NCI-H226 (cell line): ENCODE measurements at places on chromosomes 12 and 14.

DNA sequence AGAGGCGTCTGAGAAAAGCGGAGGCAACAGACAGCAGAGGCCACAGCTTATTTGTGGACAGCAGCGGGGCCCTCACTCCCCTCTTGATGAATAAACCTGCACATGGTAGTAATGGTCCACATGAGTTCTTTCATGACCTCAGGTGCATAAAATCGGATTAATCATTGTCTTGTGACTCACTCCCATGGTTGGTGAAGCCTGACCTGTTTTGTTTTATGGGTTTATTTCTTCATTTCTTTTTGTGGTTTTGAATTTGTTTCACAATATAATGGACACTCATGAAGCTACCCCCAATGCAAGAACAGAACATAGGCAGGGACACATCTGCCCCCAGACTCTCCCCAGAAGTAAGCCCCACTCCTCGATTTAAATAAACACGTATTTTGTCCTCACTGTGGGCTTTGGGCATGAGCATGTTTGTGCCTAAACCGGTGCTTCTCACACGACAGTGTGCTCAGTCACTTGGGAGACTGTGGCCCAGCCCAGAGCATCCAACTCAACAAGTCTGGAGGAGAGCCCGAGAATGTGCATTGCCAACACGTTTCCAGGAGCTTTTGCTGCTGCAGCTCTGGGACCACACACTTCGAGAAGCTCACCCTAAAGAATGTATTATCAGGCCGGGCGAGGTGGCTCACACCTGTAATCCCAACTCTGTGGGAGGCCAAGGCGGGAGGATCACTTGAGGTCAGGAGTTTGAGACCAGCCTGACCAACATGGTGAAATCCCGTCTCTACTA, 116.1 kb downstream of the SCARB1 start:
- DNase-seq = peak; percentile 80

- no peak for DNase-seq
These were observed 93.9 kb downstream of the DUSP6 start for GRCh38 chr12:89258240-89258969.

GRCh38 chr12:104462931-104463339, 6.2 kb downstream of the CHST11 start:
- DNase-seq = no peak

DNA sequence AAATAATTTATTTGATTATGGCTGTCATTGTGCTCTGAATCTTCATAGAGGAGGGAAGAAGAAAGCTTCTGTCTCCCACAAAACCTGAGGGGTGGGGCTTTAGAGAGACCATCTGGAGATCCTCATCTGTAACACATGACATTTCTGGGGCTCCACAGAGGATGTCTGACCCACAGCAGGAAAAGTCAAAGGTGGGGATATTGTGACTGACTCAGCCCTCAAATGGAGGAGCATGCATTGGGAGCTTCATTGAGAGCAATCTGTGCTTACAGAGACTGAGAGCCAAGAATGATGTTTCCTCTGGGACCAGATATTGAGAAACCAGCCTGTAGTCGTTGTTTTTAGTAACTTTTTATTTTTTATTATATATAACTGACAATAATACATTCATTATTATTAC, 158.7 kb downstream of the SYT1 start:
- no peak for DNase-seq

DNA sequence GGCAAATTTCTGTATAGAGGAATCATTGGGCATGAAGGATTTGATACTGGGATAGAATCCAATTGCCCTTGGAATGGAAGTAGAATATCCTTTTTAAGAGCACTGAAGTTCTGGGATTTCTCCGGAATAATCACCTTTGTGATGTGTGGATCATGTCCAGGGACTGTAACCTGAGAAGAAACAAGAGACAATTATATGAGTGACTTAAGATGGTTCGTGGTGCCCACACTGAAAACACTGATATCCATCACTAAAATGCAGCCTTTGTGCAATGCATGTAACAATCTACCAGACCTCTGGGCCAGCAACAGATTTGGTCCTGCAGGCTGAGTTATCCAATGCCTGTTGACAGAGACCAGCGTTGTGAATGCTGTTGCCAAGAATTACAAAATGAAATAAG, 48.5 kb downstream of the MDM2 start:
- no peak for DNase-seq
